Brain pericyte (primary cell): ENCODE measurements at places on chromosomes 7 and 10.

- DNase-seq, result no peak
Measured at GRCh38 chr10:96276831-96277230, 5.5 kb upstream of the BLNK start.

- no peak for DNase-seq
Measured at GRCh38 chr10:23171232-23171876, 20.8 kb upstream of the PTF1A start.

GRCh38 chr7:149093228-149093627 is 2.7 kb upstream of the ZNF786 start:
- no peak for DNase-seq

DNA sequence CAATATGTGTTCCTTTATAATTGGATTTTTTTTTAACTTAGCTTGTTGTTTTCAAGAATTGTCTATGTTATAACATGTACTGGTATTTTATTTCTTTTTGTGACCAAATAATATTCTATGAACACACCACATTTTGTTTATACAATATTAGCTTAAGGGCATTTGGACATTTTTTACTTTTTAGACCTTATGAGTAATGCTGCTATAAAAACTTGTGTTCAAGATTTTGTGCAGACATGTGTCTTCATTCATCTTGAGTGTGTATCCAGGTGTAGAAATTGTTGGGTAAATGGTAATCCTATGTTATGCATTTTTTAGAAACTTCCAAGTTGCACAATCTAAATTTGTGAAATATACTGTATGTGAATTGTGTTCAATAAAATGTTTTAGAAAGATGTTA is 936.7 kb downstream of the CCSER2 start:
- no peak for DNase-seq

GRCh38 chr10:4279655-4280054 is 494.6 kb upstream of the KLF6 start:
- peak; percentile 45 for DNase-seq

DNA sequence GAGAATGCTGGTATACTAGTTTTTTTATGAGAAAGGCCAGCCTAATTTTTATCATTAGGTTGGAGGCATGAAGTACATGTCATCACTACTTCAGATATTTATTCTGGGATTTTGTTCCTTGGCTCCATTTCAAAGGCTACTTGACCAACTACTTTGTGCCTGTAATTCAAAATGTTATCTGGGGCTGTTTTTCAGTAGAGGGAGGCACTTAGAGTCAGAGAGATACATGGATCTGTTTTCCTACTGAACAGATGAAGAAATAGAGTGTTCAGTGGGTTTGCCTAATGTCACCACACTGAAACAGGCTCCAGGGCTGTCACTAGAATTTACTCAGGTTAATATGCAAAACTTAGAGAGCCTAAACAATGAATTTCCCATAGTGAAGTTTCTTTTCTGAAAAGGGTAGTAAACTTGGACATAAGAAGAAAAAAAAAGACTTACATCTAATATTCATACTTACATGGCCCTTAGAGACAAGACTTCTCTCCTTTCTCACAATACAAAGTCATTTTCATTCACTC is 127.3 kb upstream of the ITGB1 start:
- DNase-seq, result no peak

DNA sequence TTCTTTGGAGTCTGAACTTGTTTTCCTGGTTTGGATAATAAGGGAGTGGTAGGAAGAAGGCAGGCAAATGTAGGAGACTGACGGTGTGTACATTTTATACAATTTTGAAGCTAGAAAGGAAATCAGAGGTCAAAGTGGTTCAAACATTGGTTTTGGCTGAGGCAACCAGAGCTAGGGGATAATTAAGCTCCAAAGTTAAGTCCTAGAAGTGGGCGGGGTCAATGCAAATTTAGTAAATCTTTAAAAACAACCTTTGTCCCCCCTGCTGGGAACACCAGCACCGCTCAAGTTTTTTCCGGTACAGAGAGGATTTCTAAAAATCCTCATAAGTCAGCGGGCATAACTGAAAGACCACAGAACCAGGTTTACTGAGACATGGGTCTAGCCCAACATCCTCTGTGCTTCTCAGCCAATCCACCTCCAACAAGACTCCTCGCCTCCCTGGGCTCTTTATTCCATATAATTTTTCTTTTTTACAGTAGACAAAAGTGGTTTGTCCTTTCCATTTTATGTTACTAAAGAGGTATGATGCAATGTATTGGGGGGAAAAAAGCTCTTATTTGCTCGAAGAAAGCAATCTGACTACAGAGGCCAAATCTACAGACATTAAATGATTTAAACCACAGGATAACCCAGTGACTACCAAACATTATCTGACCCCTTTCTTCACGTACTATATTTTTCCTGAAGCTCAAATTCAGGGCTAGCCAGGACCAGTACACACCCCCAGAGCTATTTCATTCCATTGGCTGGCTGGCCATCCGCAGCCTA is 1.6 kb downstream of the GLUD1 start:
- DNase-seq, result no peak

- DNase-seq, result no peak
Measured at GRCh38 chr10:14481752-14482151, 151.0 kb upstream of the FRMD4A start.

DNA sequence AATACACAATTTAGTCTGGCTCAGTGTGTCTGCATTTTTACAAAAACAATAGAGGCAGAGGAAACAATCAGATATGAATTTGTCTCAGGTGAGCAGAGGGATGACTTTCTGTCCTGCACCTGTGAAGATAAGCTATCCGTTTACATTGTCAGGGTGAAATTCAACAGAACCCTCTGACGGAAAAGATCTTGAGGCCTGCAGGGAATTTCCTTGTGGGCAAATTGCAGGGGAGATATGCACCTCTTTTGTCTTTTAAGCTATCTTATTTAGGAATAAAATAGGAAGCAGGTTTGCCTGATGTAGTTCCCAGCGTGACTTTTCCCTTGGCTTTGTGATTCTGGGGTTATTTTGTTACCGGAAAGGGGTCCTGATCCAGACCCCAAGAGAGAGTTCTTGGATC is 325.1 kb downstream of the GALNT17 start:
- DNase-seq, result no peak

DNA sequence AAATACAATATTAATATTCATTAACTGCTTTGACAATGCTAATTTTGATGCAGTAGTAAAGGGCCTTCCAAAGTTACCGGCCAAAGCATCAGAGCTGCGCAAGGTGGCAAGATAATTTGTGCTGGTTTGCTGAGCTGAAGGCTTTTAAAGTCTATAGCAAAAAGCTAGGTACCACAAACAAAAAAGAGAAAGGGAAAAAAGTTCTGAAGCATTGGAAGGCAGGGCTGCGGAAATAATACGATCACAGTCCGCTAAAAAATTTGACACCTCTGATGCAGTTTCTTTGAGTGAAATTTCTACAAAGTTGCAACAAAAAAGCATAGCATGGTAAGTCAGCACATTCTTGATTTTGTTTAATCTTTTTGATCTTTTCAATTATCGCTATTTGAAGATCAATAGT is 175.6 kb downstream of the TCF7L2 start:
- DNase-seq, result no peak

DNA sequence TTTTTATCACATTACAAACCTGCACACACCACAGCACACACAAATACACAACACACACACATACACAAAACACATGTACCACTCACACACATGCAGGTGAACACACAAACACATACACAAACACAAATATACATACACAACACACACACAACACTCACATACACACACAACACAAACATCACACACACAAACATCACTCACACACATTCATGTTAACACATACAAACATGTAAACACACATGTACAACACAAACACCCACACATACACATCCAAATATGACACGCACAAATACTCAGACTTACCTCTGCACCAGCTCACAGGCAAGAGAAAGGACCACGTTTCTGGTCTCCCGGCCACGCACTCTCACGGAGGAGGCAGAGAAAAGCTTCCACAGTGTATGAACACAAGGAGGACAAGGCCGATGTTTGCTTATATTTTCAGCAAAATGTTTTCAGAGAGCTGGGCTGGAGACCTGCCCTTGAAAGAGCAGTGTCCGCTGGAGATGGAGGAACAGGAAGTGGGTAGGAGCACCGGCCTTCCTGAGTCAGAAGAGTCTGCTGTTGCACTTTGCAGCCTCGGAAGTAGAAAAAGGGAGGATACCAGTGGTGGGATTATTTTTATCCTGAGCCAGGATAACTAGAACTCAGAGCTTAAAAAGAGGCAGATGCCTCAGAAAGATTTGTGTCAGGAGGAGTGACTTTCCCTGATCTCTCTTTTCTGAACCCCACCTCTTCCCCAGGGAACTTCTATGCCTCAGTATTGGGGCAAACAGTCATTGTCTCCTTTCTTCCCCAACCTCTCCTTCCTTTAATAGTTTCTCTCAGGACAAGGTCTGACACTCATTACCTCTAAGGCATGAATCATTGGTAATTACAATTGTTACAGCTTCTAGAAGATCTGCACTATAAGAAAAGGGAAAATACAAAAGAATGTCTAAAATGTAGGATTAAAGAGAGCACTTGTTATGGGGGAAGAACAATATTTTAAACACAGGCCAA is at the start of gene GIMAP6:
Gene GIMAP6 (minus strand): TSS at position 520 of the 999 bp plus-strand sequence. CDS start 2,243 bp downstream, outside the sequence.
- DNase-seq, result no peak

- peak; percentile 43 for DNase-seq
Measured at GRCh38 chr10:36779238-36779846, 346.1 kb upstream of the ANKRD30A start.

DNA sequence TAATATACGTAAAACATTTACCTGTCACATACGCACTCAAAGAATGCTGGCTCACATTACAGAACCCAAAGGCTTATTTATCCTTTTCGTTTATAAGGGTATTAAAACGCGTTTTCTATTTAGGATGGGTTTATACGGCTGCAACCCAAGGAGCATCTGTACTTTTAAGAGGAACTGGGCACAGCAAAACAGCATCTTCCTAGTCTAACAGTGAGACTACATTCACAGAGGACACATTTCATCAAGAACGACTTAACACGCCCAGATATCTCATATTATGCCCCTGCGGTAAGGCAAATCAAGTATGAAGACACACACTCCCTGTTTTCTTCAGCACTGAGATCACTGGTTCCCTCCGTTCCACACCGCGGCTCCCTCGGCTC is 533 bp upstream of the DMTF1 start:
- DNase-seq, result peak; percentile 15

DNA sequence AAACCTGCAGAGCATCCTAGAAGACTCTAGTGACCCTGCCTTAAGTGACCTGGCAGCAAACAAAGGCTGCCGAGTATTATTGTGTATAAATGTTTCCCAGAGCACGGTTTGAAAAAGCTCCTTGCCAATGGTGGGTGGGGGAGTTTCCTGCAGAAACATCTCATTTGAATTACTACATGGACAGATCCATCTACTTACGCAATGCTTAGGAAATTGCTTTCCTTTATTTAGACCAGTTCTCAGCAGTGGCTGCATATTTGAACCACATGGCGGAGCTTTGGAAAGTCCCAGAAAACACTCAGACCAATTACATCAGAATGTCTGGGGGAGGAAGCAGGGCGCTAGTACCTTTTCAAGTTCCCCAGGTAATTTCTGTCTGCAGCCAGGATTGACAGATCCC is 560.9 kb downstream of the SDK1 start:
- DNase-seq, result peak; percentile 10

DNA sequence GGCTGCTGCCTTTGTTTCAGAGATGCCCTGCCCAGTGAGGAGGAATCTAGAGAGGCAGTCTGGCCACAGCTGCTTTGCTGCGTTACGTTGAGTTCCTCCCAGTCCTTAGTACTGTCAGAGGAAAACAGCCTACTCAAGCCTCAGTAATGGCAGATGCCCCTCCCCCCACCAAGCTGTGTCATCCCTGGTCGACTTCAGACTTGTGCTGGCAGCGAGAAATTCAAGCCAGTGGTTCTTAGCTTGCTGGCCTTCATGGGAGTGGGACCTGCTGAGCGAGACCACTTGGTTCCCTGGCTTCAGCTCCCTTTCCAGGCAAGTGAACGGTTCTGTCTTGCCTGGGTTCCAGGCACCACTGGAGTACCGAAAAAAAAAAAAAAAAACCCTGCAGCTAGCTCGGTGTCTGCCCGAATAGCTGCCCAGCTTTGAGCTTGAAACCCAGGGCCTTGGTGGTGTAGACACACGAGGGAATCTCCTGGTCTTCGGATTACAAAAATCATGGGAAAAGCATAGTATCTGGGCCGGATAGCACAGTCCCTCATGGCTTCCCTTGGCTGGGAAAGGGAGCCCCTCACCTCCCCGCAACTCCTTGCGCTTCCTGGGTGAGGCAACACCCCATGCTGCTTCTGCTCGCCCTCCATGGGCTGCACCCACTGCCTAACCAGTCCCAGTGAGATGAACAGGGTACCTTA is 9.1 kb downstream of the SDHAF3 start:
- no peak for DNase-seq

- DNase-seq, result no peak
Measured at GRCh38 chr7:109879287-109879828, 1211.6 kb upstream of the LRRN3 start.

GRCh38 chr10:79221110-79222051 is 125.9 kb upstream of the PPIF start:
- peak; percentile 55 for DNase-seq

DNA sequence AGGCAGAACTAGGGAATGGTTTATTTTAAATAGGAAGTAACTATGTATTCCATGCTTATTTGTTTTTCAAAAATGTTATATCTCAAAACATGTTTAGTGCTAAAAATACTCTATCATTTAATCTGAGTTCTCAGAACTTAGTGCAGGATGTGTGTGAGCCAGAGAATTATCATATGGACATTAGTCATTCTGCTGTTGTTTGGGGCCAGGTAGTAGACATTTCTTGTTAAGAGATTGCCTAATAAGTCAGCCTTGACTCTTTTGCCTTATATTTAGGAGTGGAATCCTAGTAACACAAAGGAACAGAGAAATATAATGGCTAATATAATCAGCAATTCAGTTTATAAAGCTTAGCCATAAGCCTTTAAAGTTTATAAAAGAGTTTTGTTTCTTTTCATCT is 149.8 kb downstream of the CCSER2 start:
- no peak for DNase-seq

DNA sequence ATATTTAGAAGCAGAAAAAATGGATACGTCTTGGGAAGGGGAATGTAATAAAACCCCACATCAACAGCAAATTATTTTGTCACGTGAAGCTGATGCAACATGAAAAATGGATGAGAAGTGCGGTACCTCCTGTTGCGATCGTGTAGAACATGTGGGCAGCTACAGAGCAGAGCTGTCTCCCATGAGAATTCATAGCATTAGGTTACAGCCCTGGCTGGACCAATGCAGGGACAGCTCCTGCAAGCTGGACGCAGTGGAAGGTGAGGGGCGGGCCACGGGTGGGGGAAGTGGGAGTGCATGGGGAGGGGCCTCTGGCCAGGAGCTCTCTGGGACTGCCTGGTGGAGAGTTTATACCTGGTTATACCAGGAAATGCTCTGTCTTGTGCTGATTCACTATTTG is 120.3 kb downstream of the GATA3 start:
- DNase-seq, result no peak

DNA sequence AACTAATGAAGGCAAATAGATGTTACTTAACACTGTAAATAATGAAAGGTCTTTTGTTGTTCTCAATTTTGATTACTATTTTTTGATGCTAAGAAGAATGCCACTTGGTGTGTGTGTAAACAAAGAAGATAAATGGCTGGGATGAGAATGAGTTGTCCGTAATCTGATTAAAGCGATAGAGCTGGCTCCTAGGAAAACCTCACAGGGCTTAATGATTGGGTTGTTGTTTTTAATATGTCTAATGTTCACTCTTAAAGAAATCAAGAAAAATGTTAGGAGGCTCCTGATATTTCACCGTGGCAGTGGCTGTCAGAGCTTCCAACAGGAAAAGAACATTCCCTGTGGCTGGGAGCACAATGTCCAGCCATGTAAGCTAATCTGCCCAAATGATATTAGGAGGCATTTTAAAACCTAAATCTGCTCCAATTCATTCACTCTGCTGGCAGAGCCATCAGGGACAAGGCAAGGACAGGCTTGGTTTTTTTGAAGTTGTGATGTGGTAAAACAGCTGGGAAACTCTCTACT is 243.9 kb downstream of the SNX10 start:
- no peak for DNase-seq

- no peak for DNase-seq
Measured at GRCh38 chr7:44213206-44213876, 12.6 kb downstream of the YKT6 start.
